ENCODE measurements at places on chromosomes 7 and 10.

GRCh38 chr7:81664304-81664703 is 105.5 kb downstream of the HGF start:
- no peaks in the 10 kb centered on the region for H3K36me3 ChIP-seq
- H3K4me1 ChIP-seq, result no peaks in the 10 kb centered on the region
- no peaks in the 10 kb centered on the region for H3K27me3 ChIP-seq
- H3K4me3 ChIP-seq, result no peak overlapping the region
- no peak for DNase-seq
- no peak overlapping the region for H3K27ac ChIP-seq

DNA sequence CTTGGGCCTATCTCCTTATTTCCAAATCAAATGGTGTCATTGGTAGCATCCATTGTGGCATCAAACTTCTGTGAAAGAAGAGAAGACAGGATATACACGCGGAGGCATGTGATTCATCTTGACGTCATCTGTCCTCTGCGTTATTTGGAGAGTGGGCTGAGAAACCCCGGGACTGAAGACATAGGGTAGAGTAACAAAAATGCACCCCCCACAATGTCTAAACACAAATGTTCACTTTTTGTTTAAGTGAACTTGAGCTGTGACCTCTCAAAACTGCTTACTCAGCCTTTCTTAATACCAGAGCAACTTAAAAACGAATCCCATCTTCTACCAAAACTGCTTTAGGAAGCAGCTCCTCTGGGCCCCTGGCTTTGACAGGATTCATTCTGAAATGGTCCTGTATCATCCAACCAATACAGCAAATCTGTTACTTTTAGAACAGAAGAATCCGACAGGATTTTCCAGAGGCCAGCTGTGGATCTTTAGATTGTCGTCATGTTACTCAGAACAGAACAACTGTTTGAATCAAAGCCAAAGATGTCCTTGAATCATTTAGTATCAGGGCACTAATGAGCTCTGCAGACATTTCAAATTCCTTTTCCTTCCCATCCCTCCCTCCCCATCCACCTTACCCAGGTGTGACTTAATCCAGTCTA is 438.1 kb downstream of the SUGCT start:
- no peaks in the 10 kb centered on the region for H3K27me3 ChIP-seq
- H3K4me1 ChIP-seq, result peaks cover 17% of the 10 kb centered on the region
- peak; percentile 74 for DNase-seq
- H3K27ac ChIP-seq, result peak overlapping the region; percentile 40

- H3K27me3 ChIP-seq, result no peaks in the 10 kb centered on the region
- no peak overlapping the region for H3K4me3 ChIP-seq
- H3K27ac ChIP-seq, result no peak overlapping the region
- no peaks in the 10 kb centered on the region for H3K36me3 ChIP-seq
Observed at GRCh38 chr10:77081481-77081891, 556.1 kb downstream of the KCNMA1 start.

DNA sequence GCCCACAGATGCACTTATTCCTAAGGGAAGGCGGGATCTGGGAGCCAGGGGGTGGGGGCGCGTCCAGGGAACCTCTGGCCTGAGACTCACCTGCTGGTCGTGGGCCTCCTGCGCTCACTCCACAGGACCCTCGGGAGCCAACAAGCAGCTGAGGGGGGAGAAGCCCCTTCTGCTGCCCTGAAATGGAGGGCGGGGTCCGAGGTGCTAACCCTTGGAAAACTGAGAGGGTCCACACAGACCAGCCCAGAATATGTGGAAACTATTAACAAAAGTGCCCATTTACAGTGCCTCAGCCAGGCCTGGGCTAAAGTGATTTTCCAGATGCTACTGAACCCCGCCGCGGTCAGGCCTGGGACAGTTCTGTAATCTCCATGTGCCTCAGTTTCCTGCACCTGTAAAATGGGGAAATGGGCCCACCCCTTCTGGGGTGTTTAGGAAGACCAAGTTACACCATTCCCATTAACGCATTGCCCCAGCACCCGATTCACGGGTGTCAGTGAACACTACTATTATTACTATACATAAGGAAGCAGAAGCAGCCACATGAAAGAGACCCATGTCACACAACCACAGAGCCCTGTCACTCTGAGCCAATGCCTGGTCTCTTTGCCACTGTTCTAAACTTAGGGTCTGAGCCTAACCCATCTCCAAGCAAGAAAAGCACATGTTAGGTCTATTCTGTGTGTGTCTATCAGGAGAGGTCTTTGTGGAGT is 630 bp upstream of the VSTM4 start:
- H3K36me3 ChIP-seq, result no peaks in the 10 kb centered on the region
- H3K4me3 ChIP-seq, result peak overlapping the region; percentile 42
- H3K27ac ChIP-seq, result no peak overlapping the region
- DNase-seq, result no peak
- peaks cover 11% of the 10 kb centered on the region for H3K4me1 ChIP-seq

DNA sequence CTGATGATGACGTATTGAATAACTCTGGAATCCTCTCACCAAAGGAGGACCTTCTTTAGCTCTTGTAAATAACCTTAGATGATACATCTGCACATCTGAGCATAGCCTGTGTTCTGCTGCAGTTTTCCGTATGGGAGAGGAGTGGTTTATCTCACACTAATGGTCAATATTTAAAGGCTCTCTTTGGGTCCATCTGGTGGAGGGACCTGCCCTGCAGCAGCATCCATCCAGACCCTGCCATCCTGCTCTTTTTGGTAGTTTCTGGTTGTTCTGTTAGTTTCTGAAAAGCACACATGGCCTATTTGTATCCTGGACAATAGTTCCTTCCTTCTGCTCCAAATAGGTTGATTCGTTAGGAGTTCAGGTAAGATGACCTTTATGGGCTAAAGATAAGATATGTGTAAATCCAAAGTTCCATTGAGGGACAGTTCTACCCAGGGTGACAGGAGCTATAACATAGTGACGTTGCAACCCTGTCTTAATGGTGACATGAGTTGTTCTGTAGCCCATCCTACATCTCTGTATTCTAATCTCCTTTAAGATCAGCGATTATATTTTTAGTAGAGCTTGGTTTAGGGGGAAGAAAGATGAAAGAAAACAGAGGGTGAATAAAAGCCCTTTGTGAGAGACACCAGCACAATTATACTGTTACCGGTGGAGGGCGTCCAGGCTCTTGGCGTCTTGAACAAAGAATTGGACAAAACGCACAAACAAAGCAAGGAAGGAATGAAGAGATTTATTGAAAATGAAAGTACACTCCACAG is 60.0 kb upstream of the KLF14 start:
- no peaks in the 10 kb centered on the region for H3K27me3 ChIP-seq
- H3K36me3 ChIP-seq, result no peaks in the 10 kb centered on the region
- H3K4me3 ChIP-seq, result peak overlapping the region; percentile 41
- DNase-seq, result peak; percentile 33
- H3K4me1 ChIP-seq, result no peaks in the 10 kb centered on the region

Measured in astrocyte (in vitro differentiated cells and primary cell).